Activated naive CD4-positive, alpha-beta T cell treated with anti-CD3 and anti-CD28 coated beads for 36 hours (primary cell): ENCODE measurements at places on chromosomes 6 and 20. TPM values are rescaled to one million over a fixed set of nuclear protein-coding genes. Genes with fewer than 3 reads are reported as not detected.

GRCh38 chr6:1820165-1820564, 210.4 kb downstream of the FOXC1 start:
- no peak for DNase-seq

The SLC13A3 gene
- total RNA-seq, result not detected

- DNase-seq, result no peak
Measured at GRCh38 chr6:54114991-54115390, 3.7 kb downstream of the MLIP start.

The HRH3 gene
- total RNA-seq, result not detected

GRCh38 chr6:131724114-131724513, 13.3 kb upstream of the CTAGE9 start:
- no peak for DNase-seq

GRCh38 chr20:49724408-49725223, 10.9 kb upstream of the B4GALT5 start:
- peak; percentile 65 for DNase-seq

DNA sequence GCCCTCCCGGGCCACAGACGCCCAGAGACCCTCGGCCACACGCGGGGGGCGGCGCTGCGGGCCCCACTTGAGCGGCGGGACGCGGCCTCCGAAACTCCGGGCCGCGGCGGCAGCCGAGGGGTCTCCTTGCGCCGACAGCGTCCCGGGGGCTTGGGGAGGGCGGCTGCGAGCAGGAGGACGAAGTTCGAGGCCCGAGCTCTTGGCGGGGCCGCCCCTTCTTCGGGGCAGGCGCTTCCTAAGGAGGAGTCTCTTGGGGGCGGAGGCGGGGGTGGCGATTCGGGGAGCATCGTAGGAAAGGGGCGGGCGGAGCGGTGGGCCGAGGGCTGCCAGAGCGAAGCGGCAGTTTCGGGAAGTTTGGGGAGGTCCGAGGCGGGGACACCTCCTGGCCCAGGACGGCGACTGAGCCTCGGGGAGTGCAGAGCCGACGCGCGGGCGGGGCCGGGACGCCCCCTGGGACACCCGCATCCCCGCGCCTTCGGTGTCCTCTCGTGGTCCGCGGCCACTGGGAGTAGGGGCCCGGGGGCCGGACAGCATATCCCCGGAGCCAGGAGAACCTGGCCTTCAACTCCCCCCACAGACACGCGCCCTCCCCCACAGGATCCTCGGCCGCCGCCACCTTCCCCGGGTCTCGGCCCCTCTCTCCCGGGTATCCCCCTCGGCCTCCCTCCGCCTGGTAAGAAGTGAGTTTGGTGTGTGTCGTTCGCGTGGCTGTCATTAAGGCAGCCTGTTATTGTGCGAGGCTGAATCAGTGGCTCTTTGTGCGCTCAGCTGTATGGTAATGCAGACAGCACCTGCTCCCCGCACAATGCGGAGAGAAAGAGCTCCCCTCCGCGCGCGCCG, 613 bp upstream of the DLL1 start:
- DNase-seq, result peak; percentile 69

- no peak for DNase-seq
Measured at GRCh38 chr6:15713325-15713724, 50.5 kb upstream of the DTNBP1 start.
